IMR-90 (cell line): ENCODE measurements at places on chromosomes 2 and 18.

DNA sequence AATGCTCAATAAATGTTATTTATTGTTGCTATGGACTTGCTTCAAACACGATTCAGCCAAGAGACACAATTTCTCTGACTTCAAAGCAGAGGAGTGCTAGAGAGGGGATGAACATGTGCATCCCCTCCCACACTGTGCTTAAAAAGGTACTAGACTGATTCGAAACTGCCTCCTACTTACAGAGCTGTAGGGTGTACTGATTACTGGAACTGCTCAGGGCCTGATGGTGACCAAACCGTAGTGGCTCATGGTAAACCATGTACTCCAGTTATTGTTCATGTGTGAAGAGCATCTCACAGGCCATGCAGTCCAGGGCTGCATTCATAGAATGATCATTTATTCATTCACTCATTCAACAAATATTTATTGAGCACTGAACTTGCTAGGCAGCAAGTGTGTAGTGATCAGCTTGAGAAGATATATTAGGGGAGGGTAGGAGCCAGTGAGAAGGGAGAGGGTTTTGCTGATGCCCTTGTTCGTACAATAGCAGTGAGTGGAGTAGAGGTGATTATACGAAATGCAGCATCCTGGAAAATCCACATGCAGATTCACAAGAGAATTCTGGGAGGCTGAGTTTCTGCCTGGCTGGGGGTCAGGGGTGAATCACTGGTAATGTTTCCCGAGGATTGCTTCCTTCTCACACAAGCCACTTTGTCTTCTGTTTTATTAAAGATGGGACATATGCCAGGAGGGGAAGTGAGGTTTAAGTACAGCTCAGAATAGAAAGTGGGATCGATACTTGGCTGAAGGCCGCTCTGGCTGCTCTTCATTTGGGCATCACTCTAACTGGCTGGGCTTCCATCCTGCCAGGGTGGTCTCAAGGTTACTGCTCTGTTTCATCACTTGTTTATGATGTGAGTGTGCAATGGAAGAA is 245.4 kb downstream of the RAD51AP2 start:
- no peaks in the 10 kb centered on the region for H3K4me1 ChIP-seq
- H3K36me3 ChIP-seq, result no peaks in the 10 kb centered on the region
- H3K4me3 ChIP-seq, result no peak overlapping the region
- H3K27me3 ChIP-seq, result no peaks in the 10 kb centered on the region

DNA sequence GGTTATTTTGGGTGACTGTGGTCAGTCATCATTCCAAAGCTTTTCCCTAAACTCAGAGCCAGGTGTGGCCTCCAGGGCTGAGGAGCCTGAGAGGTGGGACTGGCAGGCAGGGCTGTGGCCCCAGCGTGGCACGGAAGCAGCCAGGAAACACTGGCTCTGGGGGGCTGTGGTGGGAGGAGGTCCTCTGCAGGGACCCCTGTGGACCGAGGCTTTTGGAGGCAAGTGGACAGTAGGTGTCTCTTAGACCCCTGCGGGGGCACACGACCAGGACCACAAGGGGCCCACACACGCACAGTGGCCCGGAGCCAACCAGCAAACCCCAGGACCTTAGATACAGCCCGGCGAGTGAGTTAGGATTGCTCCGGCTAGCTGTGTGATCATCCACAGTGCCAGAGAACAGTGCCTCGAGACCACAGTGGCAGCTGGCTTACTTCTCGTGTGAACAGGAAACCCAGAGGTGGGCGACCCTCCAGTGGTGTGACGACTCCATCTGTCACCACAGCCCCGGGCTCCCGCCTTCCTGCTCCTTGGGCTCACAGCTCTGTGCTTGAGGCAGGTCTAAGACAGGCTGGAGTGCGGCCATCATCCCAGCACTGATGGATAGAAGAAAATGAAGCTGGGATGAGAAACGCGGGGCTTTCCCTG is 1.6 kb upstream of the RTP5 start:
- no peak overlapping the region for H3K4me3 ChIP-seq
- no peaks in the 10 kb centered on the region for H3K36me3 ChIP-seq
- H3K27me3 ChIP-seq, result peaks cover 48% of the 10 kb centered on the region

GRCh38 chr2:217444932-217445331 is 557.9 kb downstream of the TNS1 start:
- no peak overlapping the region for H3K4me3 ChIP-seq
- H3K4me1 ChIP-seq, result no peaks in the 10 kb centered on the region
- no peaks in the 10 kb centered on the region for H3K36me3 ChIP-seq

DNA sequence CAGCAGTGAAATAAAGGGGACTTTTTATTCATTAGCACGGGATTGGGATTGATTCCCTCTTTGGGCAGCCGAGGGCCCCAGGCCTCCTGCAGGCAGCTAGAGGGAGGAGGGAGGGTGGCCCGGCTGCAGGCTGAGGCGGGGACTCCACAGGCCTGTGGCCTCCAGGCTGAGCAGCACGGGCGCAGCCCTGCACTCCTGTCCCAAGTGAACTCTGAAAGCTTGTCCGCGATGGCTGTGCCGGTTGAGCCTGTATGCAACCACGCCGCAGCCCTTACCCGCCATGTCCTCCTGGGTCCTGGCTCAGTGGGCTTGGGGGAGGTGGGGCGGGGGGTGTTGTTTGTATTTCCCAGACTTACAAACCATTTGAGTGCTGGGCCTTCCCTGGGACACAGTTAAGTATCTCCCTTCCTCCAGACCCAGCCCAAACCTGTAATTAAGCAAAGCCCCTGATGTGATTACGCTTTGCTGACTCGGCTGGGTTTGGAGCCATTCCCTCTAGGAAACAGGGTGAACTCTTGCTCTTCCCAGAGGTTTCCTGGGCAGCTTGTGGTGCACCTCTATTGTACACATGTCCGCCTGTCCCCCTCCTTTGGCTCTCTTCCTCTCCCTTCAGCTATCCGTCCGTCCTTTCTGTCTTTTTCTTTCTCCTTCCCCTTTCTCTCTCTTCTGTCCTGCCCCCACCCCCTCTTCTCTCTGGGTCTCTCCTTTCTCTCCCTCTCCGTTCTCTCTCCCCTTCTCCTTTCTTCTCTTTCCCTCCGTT is 5.3 kb downstream of the GLI2 start:
- peak overlapping the region; percentile 26 for H3K4me3 ChIP-seq
- H3K27ac ChIP-seq, result peak overlapping the region; percentile 52
- no peaks in the 10 kb centered on the region for H3K36me3 ChIP-seq
- H3K27me3 ChIP-seq, result no peaks in the 10 kb centered on the region
- H3K4me1 ChIP-seq, result peaks cover 26% of the 10 kb centered on the region

DNA sequence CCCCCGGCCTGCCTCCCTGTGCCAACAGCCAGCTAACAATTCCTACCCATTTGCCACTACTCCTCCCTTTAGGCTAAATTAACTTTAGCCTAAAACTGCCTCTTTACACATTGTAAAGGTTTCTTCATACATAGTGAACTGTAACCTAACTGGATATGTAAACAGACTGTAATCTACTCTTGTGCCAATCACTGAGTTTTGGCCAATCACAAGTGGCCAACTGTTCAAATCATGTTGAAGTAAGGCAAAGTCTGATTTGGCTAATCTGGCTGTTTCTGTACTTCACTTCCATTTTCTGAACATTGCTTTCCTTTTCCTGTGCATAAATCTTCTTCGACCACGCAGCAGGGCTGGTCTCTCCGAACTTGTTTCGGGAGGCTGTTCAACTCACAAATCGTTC is 103.6 kb upstream of the LYPD6 start:
- DNase-seq, result no peak
- no peaks in the 10 kb centered on the region for H3K27me3 ChIP-seq
- H3K4me1 ChIP-seq, result no peaks in the 10 kb centered on the region

DNA sequence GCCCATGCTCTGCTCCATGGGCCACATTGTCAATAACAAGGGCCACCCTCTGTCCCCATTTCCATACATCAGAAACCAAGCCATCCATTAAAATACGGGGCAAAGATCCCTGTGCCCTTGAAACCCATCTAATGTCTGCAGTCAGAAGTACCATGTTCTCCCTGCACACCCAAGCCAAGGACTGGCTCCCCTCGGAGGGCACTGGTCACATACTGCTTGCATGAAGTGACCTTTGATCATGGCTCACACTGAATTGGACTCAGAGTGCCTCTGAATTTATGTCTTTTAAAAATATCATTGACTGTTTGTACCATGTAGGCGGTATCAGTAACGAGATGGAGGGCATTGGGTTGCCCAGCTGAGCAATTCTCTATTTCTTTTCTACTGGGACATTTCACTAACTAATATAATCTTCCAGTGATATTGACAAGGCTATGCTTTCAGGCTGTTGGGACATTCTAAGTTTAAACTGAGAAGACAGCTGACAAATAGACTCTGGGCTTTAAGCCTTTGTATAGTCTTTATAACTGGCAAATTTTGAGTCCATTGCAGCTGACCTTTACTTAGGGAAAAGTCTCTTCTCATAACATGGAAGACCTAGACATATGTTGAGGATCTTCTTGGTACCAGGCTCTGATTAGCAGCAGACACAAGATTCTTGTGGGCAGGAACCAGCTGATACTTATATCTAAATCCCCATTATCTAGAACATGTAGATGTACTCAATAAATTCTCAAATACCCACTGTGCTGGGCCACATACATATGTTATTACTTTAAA is 214.3 kb downstream of the MYCN start:
- H3K4me1 ChIP-seq, result no peaks in the 10 kb centered on the region
- H3K27ac ChIP-seq, result no peak overlapping the region
- DNase-seq, result no peak

GRCh38 chr2:68134554-68134953 is 23.1 kb upstream of the PNO1 start:
- H3K4me1 ChIP-seq, result no peaks in the 10 kb centered on the region
- H3K36me3 ChIP-seq, result peaks cover 7% of the 10 kb centered on the region; the same call in 1 of the 2 replicates
- no peak overlapping the region for H3K4me3 ChIP-seq
- H3K27me3 ChIP-seq, result no peaks in the 10 kb centered on the region
- H3K27ac ChIP-seq, result no peak overlapping the region

- DNase-seq, result no peak
- no peaks in the 10 kb centered on the region for H3K27me3 ChIP-seq
- H3K4me1 ChIP-seq, result no peaks in the 10 kb centered on the region
- no peaks in the 10 kb centered on the region for H3K36me3 ChIP-seq
These were observed 126.3 kb downstream of the XRCC5 start for GRCh38 chr2:216235462-216235861.

DNA sequence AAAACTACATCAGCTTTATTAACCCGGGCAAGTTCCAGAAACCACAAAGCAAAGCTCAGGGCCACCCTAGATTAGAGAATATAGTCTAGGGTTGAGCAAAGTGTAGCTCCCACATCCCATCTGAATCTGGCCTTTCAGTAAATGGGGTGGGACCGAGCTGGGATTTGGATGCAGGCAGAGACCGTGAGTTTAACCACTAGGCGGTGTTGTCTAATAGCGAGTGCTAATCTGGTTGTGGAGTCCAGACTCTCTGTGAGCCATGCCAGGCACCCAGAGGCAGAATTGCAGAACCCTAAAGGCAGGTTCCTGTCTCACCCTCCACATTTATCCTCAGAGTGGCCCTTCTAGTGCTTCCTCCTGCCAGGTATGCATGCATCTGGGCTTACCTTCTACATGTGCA is 435.9 kb downstream of the TSN start:
- H3K27me3 ChIP-seq, result no peaks in the 10 kb centered on the region
- DNase-seq, result no peak
- no peaks in the 10 kb centered on the region for H3K4me1 ChIP-seq
- H3K27ac ChIP-seq, result no peak overlapping the region

DNA sequence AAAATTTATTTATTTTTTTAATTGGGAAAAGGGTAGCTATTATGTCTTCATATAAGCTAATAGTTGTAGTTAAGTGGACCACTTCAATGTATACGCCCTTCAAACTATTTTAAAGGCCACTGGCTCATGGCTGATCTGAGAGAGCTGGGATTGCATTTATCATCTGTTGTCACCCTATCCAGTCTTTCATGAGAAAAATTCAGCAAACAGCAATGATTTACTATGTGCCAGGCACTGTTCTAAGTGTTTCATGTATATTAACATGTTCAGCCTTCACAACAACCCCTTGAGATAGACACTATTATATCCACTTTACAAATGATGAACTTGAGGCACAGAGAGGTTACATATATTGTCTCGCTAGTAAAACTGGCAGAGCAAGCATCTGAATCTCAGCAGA is 66.1 kb upstream of the ZNF397 start:
- H3K27me3 ChIP-seq, result peaks cover 5% of the 10 kb centered on the region
- no peaks in the 10 kb centered on the region for H3K36me3 ChIP-seq
- no peak for DNase-seq
- H3K4me3 ChIP-seq, result no peak overlapping the region
- H3K4me1 ChIP-seq, result no peaks in the 10 kb centered on the region

DNA sequence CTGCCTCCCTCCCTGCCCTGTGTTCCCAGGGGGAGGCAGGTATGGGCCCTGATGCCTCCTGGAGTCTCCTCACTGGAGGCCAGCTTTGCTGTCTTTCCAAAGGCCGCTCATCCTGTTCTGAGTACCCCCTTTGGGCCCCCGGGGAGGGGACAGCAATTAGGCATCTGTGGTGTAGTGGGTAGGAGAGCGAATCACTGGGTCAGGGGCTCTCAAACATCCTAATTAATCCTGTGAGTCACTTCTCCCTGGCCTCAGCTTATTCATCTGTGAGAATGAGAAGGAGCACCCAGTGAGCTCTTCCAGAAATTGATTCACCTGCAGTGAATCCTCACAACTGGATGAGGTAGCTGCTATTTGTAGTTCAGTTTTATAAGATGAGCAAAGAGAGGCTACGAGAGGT is 16.4 kb downstream of the TET3 start:
- H3K36me3 ChIP-seq, result peaks cover 3% of the 10 kb centered on the region; the same call in 1 of the 2 replicates
- H3K4me1 ChIP-seq, result peaks cover 30% of the 10 kb centered on the region
- DNase-seq, result peak; percentile 50
- no peak overlapping the region for H3K4me3 ChIP-seq

DNA sequence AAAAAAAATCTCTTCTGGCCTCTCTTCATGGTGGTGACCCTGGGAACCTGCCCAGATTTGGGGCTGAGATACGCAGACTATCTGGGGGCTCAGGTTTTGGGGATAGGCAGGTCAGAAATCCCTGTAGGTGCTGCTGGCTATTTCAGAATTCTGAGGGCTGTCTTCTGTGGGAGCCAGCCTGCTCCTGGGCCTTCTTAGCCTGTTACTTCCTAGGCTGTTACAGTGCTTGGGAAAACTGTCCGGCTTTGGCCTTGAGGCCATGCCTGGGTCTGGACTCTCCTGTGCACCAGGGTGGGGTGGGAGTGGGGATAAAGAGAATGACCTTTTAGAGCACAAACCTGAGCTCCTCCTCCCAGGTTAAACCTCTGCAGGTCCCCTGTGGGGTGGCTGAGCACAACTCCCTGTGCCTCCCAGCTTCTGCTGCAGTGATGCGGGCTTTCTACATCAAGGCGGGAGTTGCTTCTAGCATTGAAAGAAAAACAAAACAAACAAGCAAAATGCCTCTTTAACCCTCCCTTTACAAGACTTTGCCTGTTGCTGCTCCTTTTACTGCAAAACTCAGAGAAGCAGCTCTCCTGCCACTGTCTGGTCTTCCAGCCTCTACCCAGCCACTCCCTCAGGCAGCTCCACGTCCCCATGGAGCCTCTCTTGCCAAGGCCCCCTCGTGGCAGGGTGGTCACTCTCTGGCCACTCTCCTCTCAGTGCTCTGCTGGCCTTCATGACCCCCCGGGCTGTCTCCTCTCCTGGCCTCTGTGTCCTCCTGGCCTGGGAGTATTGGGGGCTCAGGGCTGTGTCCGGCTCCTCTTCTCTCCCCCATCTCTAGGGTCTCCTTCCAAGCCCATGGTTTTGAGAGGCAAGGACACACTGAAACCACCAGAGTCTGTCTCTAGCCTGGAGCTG is 293.0 kb upstream of the HS6ST1 start:
- no peaks in the 10 kb centered on the region for H3K4me1 ChIP-seq
- no peak overlapping the region for H3K4me3 ChIP-seq
- DNase-seq, result no peak
- no peaks in the 10 kb centered on the region for H3K36me3 ChIP-seq
- no peak overlapping the region for H3K27ac ChIP-seq
